Pulmonary artery endothelial cell (primary cell): ENCODE measurements at places on chromosomes 1 and 21. TPM values are rescaled to one million over a fixed set of nuclear protein-coding genes. Genes with fewer than 3 reads are reported as not detected.

DNA sequence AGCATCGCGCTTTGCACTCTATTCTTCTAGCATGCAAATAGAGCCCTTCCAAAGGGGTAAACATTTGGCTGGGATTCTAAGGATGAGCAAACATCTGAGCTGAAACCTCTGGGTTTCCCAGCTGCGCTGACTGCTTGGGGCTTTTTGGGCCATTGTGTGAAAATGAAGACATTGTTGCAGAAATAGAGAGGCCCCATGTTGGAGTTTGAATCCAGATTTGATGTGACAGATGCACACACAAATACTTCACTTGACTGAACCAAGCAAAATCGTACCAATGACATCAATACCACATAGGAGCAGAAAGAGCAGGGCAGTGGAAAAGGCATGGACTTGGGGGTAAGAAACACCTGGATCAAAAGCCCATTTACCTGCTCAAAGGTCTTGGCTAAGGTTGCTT is 144.6 kb upstream of the HMGB4 start:
- no peak for DNase-seq

- DNase-seq: no peak
Observed at GRCh38 chr1:6330410-6330911, 63.1 kb downstream of the ACOT7 start.

- DNase-seq: no peak
Observed at GRCh38 chr1:27658951-27659496, 13.0 kb downstream of the IFI6 start.

- no peak for DNase-seq
Observed at GRCh38 chr21:36461918-36462486, 17.9 kb downstream of the CLDN14 start.

DNA sequence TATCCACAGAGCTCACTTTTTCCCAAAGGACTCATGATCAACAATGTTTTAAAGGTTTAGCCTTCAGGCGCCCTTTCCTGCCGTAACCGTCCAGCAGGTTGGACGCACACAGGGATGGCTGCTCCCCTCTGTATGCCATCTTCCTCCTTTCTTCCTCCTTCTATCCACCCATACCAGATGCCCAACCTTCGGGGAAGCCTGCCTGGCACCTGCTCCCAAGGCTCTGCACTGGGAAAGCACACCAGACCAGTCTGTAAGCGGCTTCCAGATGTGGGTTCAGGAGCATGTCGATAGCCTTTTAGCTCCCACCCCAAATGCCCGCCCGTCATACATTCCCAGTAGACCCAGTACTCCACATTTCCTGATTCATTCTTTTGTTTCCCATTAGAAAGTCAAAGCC is 52.9 kb downstream of the STUM start:
- DNase-seq: no peak

- DNase-seq: no peak
Observed at GRCh38 chr1:32894681-32895080, 6.5 kb downstream of the TMEM54 start.

- no peak for DNase-seq
Observed at GRCh38 chr1:229028987-229029878, 241.7 kb upstream of the RAB4A start.

GRCh38 chr1:51247022-51247421 is 10.9 kb downstream of the RNF11 start:
- no peak for DNase-seq

DNA sequence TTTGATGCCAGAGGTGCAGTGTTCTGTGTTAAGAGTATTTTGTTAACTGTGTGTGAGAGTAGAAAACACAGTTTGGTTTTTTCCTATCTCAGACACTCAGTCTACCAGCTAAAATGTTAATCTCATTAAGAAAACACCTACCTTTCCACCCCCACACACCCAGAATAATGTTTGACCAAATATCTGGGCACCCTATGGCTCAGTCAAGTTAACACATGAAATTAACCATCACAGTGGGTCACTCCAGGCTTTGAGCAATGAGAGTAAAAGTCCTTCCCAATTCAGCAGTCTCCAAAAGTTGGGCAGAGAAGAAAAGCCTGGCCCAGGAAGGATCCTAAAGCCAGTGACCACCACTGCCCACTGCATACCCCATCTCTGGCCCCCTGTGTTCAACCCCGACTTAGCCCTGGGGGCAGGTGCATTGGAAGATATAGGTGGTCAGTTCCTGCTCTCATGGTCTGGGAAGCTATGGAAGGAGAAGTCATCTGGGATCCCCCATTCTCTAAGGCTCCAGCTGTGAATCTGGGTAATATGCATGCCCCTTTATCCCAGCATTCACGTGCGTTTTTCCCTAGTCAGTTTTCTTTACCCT is 50.2 kb upstream of the CSF3R start:
- DNase-seq: no peak

GRCh38 chr1:185237661-185238060 is 79.4 kb downstream of the IVNS1ABP start:
- no peak for DNase-seq

- DNase-seq: no peak
Observed at GRCh38 chr1:68168545-68169171, 63.7 kb downstream of the WLS start.

DNA sequence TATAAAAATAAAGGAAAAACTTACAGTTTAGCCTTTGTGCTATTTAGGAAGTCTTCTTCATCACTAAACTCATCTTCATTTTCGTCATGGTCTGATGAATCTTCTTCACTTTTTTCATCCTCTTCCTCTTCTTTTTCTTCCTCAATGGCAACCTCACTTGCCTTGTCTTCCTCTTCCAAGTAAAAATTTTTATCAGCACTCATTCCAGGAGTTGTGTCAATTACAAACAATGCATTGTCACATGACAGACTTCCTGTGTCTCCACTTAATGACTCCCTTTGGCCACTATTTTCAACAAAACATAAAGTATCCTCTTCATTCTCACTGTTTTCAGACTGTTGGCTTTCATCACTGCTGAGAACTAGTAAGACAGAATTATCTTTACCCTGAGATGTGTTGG is 2.8 kb downstream of the DNTTIP2 start:
- DNase-seq: no peak

GRCh38 chr21:33414068-33414467 is 10.9 kb downstream of the IFNGR2 start:
- DNase-seq: no peak

- DNase-seq: peak; percentile 32
Observed at GRCh38 chr1:199742547-199742946, 285.0 kb upstream of the NR5A2 start.

- no peak for DNase-seq
Observed at GRCh38 chr1:117618450-117619122, 12.7 kb downstream of the TENT5C start.

NBPF1 gene
- 20.2 and 28.8 TPM in 2 replicates for total RNA-seq

SOD1 gene
- 203 and 258 TPM in 2 replicates for total RNA-seq

DPT gene
- total RNA-seq: not detected in 2 replicates

PDPN gene
- not detected in 2 replicates for total RNA-seq

SLC9A1 gene
- 8.2 and 8.9 TPM in 2 replicates for total RNA-seq

SLC35A3 gene
- 20.8 and 31.0 TPM in 2 replicates for total RNA-seq

LAD1 gene
- total RNA-seq: not detected in 2 replicates

ABCA4 gene
- total RNA-seq: 1.7 and 2.4 TPM in 2 replicates

PTGFR gene
- total RNA-seq: 0.13 and 0.18 TPM in 2 replicates

DENND2D gene
- total RNA-seq: 0.86 and 1.3 TPM in 2 replicates
